ENCODE measurements at places on chromosomes 16 and 17.

GRCh38 chr17:68455901-68456338 is 1.4 kb downstream of the WIPI1 start:
- DNase-seq = no peak

- DNase-seq = peak; percentile 21
Measured at GRCh38 chr17:3907483-3908216, 8.6 kb downstream of the P2RX1 start.

GRCh38 chr16:58582971-58583765 is 46.5 kb downstream of the CNOT1 start:
- no peak for DNase-seq

GRCh38 chr17:2981325-2981724 is 82.1 kb downstream of the OR1D5 start:
- DNase-seq = no peak

GRCh38 chr17:68102318-68102758 is 66.8 kb downstream of the KPNA2 start:
- DNase-seq = peak; percentile 10

- no peak for DNase-seq
Measured at GRCh38 chr17:13160296-13160695, 142.5 kb upstream of the ELAC2 start.

DNA sequence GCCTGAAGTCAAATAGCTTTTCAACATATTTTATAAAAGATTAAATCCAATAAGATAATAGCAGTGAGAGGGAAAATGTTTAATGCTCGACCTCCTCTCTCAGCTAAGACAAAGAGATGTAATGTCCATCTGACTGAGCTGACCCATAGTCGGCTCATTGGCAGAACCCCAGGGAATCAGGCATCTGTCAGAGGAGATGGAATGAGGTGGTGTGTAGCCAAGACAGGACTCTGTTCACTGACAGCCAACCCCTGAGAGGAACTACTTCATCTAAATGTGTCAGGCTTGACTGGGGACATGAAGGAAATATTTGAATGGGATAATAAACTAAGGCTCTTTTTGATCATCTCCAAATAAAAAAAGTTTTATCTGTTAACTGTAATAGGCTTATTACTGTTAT is 188.0 kb downstream of the CDH11 start:
- DNase-seq = no peak

GRCh38 chr17:35289222-35289621 is 46.4 kb downstream of the SLFN5 start:
- DNase-seq = no peak

DNA sequence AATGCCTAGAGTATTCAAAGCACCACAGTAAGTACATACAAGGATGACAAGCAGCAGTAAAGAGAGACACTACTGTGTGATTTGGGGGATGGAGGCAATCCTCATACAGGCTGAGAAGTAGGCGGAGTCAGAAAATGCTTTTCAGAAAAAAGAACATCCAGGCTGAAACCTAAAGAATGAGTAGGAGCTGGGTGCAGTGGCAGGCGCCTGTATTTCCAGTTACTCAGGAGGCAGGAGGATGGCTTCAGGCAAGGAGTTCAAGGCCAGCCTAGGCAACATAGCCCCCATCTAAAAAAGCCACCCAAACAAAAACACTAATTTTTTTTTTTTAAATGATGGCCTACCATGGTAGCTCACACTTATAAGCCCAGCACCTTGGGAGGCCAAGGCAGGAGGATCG is 10.3 kb downstream of the KANSL1 start:
- no peak for DNase-seq

- no peak for DNase-seq
Measured at GRCh38 chr16:82672676-82673075, 45.9 kb downstream of the CDH13 start.

DNA sequence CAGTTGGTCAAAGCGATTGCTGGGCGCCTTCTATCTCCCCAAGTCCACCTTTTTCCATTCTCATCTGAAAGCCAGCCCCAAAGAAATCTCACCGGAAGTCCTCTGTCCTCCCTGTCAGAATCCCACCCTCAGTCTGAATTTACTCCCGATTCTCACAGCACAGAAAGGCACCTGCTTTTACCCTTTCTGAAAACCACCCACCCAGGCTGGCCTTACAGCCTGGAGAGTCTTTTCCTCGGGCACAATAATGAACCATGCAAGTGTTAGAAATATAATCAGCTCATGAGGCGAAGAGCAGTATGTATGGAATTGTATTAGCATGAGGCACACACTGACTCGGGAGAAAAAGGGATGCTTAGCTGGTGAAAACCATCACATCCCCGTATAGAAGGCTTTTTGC is 1.2 kb upstream of the ZFHX3 start:
- DNase-seq = no peak

GRCh38 chr17:58121925-58122324 is 26.3 kb upstream of the OR4D1 start:
- DNase-seq = peak; percentile 57

DNA sequence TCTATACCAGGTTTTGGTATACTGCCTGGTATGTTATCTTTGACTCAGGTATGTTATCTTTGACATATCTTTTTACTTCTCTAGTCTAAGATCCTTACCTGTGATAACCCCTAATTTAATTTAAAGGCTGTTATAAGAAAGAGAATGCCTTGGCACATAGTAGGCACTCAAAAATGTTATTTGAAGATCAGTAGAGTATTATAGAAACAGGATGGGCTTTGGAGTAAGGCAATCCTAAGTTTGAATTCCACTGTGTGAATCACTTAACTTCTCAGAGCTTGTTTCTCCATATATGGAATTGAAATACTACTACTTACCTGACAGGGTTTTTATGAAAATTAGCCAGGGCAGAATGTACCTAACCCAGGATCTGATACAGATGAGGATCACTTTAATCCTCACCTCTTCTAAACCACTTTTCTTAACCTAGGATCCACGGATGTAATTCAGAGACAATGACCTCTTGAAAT is 1.2 kb downstream of the BRIP1 start:
- DNase-seq = peak; percentile 37

GRCh38 chr17:43579566-43580140 is 33.5 kb upstream of the ETV4 start:
- peak; percentile 67 for DNase-seq
